Stimulated activated CD4-positive, alpha-beta T cell treated with anti-CD3 and anti-CD28 coated beads, Interleukin-4, amount 100 ng/mL, for 48 hours (primary cell): ENCODE measurements at places on chromosomes 11 and 22.

DNA sequence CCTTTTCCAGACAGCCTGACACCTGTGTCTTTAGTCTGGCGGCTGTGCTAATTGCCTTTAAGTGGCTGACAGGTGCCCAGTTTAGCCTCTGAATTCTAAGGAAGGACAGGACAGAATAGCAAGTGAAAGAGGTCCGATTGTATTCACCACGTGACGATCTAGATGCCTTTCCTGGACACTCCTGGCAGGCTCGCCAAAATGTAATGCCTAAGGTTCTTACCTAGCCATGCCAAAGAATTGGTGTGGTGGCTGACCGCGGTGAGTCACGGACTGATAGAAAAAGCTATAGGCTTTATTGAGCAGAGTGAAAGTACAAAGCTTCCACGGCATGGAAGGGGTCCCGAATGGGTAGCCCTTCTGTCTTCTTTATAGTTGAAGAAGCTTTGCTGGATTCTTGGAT, 26.7 kb downstream of the ANKRD42 start:
- DNase-seq = no peak

- DNase-seq = no peak
These were observed 4.5 kb upstream of the NEFH start for GRCh38 chr22:29475550-29475949.

- DNase-seq = no peak
These were observed 11.1 kb upstream of the SUSD2 start for GRCh38 chr22:24170188-24170587.

DNA sequence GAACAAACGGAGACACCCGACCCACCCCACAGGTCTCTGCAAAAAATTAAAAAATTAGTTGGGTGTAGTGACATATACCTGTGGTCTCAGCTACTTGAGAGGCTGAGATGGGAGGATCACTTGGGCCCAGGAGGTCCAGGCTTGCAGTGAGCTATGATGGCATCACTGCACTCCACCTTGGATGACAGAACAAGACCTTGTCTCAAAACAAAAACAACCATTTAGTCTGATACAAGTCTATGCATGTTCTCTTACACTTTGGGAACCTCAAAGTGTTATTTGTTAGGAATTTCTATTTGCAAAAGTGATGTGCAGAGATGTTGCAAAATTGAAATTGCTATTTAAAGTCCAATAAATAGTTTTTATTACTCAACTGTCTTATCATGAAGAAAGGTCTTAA, 14.3 kb downstream of the ATG13 start:
- DNase-seq = no peak

DNA sequence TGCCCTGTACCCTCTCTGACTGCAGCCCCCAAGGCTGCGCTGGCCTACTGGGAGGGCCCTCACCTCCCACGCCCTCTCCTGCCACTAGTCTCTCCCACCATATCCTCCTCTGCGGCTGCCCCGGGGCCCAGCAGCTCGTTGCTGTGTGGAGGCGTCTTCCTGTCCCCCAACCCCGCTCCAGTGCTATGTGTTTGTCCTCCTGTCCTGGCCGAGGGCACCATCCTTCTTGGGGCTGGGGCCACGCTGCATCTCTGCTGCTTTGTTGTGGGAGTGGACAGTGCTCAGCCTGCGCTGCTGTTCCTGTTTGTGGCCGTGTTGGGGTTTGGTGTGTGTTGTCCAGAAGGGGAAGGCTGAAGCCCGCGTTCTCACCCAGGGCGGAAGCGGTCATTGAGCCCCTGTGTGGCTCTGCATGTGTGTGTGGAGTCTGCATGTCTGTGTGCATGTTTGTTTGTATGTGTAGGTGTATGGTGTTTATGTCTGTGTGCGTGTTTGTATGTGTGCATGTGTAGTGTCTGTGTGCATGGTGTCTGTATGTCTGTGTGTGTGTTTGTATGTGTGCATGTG, 15.7 kb downstream of the TPCN2 start:
- no peak for DNase-seq

GRCh38 chr11:1202154-1202775, 20.6 kb upstream of the MUC5B start:
- DNase-seq = no peak

- peak; percentile 67 for DNase-seq
These were observed 3.7 kb upstream of the KCNC1 start for GRCh38 chr11:17730608-17731462.

DNA sequence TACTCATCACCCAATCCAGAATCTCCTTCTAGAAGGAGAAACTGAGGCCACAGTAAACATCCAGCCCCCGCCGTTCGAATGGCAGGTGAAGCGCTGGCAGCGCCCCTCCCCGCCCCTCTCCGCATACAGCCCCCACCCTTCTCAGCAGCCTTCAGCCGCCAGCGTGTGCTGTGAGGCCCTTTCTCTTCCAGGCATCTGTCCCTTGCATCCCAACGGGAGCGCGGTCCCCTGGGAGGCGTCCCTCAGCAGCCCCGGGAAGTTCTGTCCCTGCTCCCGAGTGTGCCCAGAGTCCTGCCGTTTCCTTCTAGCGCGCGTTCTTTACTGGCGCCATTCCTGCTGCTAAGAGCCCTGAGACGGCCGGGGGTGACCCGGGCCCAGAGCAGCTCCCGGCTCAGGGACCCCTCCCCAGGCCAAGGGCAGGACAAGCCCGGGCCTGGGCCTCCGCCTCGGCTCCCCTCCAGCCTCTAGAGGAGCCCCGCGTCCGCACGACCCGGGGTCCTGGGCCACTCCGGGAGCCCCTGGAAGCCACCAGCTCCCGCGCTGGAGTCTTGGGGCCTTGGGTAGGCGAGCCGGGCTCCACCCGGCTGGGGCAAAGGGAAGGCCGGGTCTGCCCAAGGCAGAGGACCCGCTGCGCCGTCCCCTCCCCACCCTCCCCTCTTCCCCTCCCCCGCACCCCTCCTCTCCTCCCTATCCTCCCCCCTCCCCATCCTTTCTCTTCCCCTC, 450.4 kb downstream of the OPCML start:
- no peak for DNase-seq

DNA sequence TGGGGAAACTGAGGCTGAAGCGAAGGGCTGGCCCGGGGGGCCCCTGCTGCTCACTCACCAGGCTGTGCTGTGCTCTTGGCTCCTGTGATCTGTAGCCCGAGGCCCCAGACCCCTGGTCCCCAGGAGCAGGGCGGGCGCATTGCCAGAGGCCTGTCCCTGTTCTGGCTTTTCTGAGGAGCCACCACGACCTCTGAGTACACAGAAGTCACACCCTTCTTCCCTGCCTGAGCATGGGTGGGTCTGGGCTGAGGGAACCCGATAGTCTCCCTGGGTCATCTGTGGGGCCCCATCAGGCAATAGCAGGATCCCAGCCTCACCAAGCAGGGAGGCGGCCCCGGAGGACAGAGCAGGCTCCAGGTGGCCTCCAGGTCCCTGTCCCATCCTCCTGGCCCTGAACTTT, 5.1 kb downstream of the CASTOR1 start:
- no peak for DNase-seq

DNA sequence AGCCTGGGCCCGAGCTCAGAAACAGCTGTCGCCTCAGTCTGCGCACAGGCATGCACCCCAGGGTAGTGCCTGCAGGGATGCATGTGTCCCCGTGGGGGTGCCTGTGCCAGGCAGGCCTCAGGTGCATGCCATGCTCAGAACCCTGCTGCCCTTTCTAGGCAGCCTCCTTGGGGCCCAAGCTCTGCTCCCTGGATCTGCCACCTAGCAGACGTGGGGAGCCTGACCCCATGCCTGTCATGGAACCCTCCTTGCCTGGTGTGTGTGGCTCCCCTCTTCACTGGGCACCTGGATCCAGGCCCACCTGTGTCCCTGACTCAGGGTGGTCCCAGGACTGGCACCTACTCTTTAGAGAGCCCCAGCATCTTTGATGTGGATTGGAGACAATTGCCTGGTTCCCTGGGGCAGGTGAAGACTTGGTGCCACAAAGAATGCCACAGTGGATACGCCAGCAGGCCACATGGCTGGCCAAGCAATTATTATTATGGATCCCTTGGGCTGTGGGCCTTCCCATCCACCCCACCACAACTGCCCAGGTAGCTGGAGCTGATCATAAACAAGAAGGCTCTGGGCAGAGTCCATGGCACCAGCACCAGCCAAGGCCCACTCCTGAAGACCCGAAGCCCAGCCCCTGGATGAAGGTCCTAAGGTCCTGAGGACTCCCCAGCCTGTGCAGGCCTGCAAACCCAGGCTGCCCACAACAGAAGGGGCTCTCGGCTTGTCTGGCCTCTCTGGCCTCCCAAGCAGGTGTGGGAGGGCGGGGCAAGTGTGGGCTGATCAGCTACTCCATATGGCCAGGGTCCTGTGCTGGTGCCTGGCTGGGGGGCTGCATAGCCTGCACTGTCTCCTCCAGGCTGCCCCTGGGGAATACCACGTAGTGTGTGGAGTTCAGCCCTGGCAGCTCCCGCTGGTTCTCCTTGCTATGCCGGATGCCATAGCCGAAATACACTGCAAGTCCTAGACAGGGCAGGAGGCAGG, 3.8 kb downstream of the SLC7A4 start:
- DNase-seq = no peak

DNA sequence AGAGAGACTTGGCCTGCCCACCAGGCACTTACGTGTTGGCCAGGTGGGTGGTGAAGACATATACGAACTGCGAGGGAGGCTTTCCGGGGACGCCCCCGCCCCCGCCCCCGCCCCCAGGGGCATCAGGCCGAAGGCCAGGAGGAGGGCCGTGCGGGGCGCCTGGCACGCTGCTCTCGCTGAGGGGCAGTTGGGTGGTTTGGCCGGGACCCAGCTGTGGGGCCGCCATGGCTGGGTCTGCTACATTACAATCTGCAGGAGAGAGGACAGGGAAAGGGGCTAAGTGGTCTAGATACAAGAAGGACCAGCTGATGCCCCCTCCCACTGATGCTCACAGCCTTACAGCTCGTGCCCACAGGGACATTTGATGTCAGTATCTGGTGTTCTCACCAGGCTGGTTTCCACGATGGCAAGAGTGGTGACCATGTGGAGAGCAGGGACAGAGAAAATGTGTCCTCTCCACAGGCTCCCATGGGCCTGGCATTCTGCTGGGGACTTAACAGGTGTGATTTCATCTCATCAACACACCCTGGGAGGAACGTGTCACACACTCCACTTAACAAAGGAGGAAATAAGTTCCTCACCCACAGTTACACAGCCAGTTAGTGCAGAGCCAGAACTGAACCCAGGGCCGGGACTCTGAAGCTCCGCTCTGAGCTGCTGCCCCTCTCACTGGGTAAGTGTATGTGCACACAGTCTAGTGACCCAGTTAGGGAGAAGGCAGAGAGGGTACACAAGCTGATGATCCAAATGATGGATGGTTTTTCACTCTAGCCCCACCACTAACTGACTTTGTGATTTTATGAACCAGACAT, 19.7 kb downstream of the CXCR5 start:
- DNase-seq = no peak

DNA sequence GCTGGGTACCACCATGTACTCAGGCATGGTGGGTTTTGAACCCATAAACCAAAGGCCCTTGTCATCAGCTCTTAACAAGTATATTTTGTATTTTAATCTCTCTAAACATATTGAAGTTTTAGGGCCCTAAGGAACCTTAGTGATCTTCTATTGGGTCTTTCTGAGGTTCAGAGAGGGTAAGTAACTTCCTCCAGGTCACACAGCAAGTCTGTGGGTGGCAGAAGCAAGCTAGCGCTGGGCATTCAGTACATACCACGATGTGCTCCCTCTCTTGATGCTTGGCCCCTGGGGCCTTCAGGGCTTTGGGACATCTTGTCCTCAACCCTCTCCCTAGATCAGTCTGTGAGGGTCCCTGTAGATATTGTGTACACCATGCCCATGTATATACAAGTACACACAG, 12.7 kb downstream of the RASD2 start:
- no peak for DNase-seq

- no peak for DNase-seq
These were observed 103.7 kb downstream of the MN1 start for GRCh38 chr22:27697888-27698287.

GRCh38 chr11:94151903-94152677, 23.4 kb downstream of the PANX1 start:
- no peak for DNase-seq

GRCh38 chr11:72812967-72813739, 1.1 kb upstream of the ATG16L2 start:
- peak; percentile 75 for DNase-seq

GRCh38 chr11:59151761-59152160, 9.1 kb downstream of the FAM111A start:
- no peak for DNase-seq
